ENCODE measurements at places on chromosomes 16 and 17.

DNA sequence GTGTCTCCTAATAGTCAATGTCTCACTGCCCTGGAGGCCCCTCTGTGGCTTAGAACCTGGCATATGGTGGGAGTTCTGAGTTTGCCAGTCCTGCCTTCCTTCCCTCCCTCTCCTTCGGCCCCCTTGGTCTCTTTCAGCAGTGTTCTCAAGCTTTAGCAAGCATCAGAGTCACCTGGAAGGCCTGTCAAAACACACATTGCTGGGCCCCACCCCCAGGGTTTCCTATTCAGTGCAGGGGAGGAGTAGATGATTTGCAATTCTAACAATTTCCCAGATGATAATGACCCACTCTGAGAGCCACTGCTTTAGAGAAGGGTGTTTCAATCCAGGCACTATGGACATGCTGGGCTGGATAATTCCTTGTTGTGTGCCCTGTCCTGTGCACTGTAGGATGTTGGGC lies 26.4 kb upstream of the TMEM220 start:
- no peak for DNase-seq

DNA sequence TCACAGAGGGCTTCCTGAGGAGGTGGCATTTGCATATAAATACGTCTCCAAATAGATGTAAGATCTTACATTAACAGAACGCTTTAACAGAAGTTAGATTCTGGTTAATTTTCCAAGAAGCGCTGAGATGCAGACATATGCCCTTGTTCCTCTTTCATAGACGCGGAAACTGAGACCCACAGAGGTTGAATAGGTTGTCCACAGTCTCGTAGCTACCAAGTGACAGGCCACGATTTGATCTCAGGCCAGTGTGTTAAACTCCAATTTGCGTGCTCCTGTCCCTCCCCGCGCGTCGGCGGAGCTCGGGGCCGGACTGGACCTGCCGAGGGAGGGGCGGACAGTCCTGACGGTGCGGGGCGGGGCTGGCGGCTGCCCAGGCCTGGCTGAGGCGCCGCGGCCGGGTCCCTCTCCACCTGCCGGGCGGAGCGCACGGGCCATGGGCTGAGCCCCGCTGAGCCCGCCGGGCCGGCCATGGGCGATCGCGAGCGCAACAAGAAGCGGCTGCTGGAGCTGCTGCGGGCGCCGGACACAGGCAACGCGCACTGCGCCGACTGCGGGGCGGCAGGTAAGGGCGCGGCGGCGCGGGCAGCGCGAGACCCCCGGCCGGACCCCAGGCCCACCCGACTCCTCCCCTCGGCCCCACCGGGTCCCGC lies at the start of gene ADAP2:
Gene ADAP2 (plus strand): TSS at position 402 of the 653 bp plus-strand sequence. CDS start 70 bp downstream, at position 472.
- no peak for DNase-seq

- DNase-seq = no peak
Measured at GRCh38 chr16:60481591-60481990, 1554.6 kb downstream of the CDH8 start.

DNA sequence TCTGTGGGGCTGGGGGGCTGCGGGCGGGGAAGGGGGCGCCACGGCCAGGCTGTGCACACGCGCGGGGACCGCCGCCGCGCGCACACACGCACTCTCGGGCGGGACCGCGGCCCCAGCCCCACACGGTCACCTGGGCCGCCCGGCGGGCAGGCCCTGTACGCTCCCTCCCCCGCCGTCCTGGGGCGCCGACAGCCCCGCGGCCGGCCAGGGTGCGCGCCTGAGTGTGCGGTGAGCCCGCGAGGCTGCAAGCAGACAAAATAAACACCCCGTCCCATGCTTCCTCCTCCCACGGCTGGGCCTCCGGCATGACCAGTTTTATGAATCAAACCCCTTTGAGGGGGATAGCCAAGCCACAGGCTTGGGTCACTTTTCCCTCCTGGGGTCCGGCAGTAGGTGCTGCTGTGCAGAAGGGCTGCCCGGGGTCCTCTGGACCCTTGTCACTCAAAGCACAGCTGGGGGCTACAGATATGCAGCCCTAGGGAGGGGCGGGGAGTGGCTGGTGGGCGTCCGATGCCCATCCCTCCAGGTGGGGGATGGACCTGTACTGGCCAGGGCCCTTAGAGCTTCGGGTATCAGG lies 441 bp downstream of the VASN start:
- DNase-seq = no peak

- DNase-seq = no peak
Measured at GRCh38 chr16:27708651-27709050, 158.7 kb downstream of the KATNIP start.

DNA sequence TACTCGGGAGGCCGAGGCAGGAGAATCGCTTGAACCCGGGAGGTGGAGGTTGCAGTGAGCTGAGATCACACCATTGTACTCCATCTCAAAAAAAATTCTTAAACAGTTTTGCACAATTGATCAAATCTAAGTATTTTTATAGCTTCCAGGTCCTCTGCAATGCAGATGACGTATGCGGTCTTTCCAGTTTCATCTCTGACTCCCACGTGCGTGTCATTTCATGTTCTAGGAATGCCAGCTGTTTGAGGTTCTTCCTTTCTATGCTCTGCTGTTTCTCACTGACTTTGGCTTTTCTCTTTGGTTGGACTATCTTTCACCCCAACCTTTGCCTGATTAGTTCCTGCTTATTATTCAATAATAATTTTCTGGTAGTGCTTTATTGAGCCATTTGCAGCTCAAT lies 16.2 kb downstream of the CHP2 start:
- no peak for DNase-seq

DNA sequence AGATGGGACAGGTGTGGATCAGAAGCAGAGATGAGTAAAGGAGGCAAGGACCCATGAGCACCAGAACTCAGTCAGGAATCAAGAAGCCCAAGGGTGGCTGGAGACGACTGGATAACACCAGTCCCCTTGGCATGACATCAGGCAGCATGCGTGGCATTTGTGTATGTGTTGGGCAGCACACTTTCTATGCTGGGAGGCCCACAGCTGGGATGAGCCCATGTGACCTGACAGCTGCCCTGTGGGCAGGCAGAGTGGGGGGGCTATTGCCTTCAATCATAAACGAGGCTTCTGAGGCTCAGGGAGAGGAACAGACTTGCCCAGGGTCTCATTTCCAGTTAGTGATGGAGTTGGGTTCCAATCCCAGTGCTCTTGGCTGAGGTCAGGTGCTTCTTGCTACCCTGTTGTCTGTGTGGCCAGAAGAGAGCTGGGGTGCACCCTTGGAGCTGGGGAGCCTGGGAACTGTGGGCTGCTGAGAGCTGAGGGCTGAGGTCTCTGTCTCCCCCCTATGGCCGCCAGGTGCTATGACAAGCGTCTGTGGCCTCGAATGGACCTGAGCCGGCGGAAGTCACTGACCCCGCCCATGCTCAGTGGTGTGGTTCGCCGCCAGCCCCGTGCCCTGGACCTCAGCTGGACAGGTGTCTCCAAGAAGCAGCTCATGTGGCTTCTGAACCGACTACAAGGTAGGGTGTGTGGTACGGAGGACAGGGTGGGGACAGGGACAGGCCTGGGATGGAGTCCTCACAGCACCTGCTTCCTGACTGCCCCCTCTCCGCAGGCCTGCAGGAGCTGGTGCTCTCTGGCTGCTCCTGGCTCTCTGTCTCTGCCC lies 7.1 kb upstream of the ORAI3 start:
- DNase-seq = peak; percentile 55

DNA sequence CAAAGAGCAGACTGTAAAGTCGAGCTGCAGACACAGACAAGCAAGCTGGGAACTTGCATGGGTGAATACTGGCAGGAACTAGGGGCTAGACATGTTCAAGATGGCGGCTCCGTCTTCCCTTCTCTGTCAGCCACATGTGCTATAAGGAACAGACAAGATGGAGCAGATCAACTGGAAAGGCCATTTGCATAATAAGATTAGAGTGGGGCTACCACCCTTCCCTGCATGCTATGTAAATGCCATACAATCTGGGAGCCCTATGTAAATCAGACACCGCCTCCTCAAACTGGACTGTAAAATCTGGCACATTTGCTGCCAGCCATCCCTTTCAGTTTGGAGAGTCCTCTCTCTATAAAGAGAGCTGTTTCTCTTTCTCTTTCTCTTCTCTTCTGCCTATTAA lies 640.1 kb upstream of the CDH8 start:
- DNase-seq = no peak

DNA sequence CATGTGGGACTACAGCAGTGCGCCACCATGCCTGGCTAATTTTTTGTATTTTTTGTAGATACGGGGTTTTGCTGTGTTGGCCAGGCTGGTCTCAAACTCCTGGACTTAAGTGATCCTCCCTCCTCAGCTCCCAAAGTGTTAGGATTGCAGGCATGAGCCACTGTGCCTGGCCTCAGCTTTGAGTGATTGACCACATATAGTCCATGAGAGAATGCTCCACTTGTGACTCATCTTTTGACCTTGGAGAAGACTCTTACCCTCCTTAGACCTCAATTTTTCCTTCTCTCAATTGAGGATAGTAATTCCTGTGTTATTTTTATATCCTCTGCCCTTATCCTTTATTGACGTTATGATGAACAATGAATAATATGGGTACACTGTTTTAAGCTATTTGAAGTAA lies 30.9 kb upstream of the DUSP14 start:
- DNase-seq = no peak

- no peak for DNase-seq
Measured at GRCh38 chr16:27742333-27742732, 192.4 kb downstream of the KATNIP start.
